ENCODE measurements at places on chromosomes 6 and 20.

DNA sequence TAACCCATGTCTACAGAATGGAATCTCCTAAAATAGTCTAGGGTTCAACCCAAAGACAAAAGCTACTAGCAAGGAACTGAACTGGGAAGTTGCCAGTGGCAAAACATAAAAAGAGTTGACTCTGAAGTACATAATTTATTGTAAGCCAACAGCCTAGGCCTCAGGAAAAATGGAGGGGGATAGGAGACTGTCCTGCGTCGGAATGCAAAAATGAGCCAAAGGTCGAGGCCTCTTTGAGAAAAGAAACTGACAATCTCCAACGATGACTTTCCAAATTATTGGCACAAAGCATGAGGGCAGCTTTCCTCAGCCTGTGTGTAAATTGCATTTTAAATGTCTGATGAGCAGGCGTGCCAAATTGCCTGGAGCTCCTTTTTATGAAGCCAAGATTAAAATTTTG, 2.1 kb downstream of the COL12A1 start:
- DNase-seq: no peak

DNA sequence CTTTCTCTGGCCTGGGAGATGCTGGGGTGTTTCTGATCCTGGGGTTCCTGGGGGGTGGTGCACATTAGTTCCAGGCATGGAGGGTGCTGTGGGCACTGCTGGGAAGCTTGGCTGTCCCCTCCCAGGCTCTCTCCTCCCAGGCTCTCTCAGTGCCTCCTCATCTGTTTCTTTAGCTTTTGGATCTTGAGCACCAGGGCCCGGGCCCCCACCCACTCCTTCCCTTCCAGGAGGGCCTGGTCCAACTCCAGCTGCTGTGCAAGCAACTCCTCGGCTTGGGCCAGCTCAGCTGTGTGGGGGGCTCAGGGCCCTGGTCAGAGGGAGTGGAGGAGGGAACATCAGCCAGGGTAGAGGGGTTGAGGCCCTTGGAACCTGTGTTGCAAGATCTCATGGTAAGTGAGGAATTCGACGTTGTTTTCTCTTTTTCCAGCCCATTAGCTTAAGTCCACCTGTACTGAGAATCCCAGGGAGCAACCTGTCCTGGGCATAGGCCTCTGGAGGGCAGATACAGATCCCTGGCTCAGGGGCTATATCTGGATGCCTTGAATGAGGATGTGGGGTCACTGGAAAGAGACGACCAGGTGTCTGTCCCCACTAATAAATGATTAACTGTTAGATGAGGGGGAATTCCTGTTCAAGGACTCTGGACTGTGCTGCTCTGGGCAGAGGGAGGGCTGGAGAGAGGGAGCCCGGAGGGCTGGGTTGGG, 34.5 kb upstream of the HLA-A start:
- no peak for DNase-seq

DNA sequence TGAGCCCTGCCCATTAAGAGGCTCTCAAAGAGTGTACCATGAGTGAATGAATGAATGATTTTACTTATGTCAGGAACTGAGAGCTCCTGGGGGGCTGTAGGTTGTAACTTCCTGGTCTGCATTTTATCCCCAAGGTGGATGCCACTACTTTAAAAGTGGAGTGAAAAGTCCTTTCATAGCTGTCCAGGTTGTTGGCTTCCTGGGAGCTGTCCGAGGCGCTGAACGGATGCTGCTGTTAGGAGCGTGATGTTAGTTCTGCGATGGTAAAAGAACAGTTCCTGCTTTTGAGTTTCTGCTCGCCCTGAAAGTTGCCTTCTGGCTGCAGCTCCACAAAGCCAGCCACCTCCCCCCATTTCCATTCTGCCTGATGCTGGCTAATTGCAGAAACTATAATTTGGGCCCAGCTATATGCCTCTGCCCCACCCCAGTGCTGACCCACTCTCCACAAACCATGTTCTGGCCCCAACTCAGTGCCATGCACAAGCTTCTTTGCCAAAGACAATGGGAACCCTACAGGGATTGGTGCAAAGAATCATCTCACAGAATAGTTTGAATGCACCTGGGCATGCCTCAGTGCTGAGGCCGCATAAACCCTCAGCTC, 330.9 kb upstream of the CDH4 start:
- peak; percentile 71 for DNase-seq

DNA sequence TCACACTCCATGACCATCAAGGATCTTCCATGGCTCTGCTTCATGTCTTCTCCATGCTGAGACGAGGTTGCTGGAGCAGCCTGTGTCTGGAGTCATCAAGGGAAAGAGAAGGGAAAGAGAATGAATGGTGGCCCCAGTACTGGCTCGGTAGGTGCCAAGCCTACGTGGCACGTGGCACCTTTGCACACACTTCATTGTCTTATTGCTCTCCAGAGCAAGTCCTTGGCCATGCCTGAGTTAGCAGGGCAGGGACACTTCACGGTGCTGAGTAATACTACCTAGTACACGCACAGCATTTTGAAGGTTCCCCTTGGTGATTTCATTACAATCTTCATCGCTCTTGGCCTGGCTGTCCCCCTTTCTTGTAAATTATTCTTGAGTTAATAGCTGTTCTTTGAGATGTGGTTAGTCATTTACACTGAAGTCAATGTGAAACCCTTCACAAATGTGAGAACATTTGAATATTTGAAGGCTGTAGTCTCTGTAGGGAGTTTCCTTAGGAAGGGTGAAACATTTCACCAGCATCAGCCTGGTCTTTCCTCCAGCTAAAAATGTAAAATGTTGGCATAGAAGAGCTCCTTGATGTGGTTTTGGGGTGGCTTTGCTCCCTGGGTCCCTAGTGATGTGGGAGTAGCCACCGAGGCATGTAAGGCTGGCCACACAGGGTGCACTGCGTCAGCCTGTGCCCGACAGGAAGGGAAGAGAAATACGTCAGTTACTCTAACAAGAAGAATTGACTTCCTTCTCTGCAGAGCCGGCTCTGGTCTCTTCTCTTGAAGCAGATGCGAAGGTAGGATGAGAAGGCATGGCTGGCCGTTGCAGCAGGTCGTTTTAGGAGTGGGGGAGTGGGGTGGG, at the start of gene SYTL3:
TSS of gene SYTL3 (plus strand) at position 766 of the 855 bp plus-strand sequence. CDS start 13,215 bp downstream, outside the sequence.
- DNase-seq: peak; percentile 38

- DNase-seq: no peak
Measured at GRCh38 chr6:107129370-107129925, 14.1 kb upstream of the BEND3 start.

GRCh38 chr6:155486721-155487294, 31.2 kb upstream of the NOX3 start:
- DNase-seq: no peak

DNA sequence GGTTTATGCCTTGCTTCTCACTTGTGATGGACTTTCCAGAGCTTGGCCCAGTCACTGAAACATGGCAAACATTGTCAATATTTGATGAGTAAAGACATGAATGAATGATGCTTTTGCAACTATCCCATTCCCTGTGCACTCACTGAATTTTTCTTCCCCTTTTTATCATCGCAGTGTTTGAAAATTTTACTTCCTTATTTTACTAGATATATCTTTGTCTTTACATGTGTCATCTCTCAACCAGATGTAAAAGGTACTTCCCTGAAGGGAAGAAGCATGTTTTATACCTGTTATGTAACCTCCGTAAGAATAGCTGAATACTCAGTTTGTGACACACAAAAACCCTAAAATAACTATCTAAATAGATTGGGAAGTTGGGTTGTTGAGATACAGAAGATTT, 544.7 kb upstream of the FLRT3 start:
- no peak for DNase-seq

- no peak for DNase-seq
Measured at GRCh38 chr6:88870717-88871330, 92.6 kb downstream of the RNGTT start.

DNA sequence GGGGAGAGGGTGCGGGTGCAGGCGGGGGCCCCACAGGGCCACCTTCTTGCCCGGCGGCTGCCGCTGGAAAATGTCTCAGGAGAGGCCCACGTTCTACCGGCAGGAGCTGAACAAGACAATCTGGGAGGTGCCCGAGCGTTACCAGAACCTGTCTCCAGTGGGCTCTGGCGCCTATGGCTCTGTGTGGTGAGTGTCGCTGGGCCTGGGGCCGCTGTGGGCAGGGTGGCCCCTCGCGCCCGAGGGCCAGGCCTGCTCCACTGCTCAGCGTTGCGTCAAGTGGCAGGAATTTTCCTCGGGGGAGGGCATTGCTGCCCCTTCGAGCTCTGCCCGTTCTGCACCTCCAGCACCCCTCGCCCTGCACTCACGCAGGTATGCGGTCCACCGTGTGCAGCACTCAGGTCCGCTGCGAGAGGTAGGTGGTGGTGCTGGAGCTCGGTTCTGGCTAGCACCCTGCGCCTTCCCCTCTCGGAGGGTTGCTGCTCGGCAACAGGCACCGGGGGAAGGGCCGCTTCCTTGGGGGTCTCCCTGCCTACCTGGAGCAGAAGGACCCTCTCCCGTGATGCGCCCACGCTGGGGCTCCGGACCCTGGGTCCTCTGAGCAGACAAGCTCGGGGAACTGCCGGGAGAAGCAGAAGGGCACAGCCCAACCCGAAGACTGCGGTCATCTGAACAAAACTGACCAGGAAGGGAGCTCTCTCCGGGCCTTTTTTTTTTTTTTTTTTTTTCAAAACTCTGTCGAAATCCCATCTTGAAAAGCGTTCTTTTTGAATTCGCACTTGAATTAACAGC, 674 bp downstream of the MAPK14 start:
- peak; percentile 68 for DNase-seq

- DNase-seq: peak; percentile 93
Measured at GRCh38 chr20:380763-381580, 412 bp downstream of the TRIB3 start.

GRCh38 chr6:166046226-166046625, 121.4 kb downstream of the TBXT start:
- no peak for DNase-seq

- no peak for DNase-seq
Measured at GRCh38 chr20:19624221-19624965, 133.7 kb upstream of the RIN2 start.

GRCh38 chr6:64085126-64085525, 449.5 kb downstream of the PHF3 start:
- no peak for DNase-seq

DNA sequence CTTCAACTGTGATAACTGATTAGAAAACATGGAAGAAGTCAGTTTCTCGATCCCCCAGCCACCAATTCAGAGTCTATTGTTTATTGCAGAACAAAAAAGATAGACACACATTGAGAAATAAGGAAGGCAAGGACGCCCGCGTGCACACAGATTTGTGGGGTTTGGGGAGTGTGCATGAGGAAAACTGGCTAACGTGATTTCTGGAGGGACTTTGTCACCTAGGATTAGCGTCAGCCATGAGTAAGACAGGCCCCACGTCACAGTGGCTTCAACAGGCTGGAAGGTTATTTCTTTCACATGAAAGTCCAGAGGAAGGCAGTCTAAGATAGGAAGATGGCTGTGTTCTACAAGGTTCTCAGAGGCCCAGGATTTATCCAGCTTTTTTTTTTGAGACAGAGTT, 7.7 kb downstream of the ZNF341 start:
- no peak for DNase-seq

GRCh38 chr6:14499841-14500240, 382.3 kb downstream of the CD83 start:
- peak; percentile 91 for DNase-seq

- no peak for DNase-seq
Measured at GRCh38 chr6:132751306-132751705, 6.4 kb downstream of the VNN2 start.

DNA sequence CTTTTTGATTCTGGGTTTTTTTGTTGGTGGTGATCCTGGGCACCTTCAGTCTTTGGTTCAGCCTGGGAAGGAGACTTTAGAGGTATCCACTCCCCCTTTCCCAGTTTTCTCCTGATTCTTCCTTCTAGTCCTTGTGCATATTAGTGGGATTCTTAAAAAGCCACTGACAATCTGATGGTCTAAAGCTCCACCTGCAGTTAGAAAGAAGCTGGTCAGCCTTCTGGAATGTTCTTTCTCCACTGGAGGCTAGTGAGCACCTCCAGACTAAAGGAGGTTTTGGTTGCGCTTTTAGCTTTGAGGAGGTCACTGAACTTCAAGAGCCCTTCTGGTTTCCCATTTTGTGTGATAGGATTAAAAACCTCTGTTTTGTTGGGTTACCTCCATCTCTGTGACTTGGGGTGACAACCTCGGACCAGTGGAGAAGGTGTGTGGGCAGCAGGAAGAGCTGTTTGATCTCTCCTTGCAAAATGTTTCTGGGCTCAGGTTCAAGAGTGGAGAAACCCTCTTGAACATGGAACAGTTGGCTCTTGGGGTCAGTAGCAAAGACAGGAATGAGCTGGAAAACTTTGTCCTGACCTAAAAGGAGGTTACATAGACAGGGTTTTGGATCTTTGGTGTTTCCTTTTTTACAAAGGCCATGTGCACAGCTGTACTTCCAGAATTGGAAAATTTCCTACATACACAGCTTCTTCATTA, 29.0 kb downstream of the JARID2 start:
- DNase-seq: no peak

DNA sequence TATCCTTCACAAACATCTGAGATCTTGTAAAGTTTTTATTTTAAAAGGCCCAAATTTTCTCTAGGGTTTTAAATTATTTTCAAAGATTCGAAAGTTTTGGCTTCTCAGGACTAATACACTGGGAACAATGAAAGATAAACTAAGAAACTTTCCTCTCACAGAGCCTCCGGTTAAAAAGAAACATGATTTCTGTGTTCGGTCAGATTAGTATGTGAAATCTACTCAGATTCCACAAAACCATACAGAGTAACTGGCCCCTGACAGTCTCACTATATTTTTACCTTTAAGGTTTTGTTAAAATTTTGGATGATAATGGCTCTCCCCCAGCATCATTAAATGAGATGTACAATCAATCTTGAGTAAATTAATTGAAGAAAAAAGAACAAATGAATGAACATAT, 471.0 kb downstream of the COL12A1 start:
- DNase-seq: no peak

GRCh38 chr6:14059791-14060436, 57.7 kb upstream of the CD83 start:
- no peak for DNase-seq

DNA sequence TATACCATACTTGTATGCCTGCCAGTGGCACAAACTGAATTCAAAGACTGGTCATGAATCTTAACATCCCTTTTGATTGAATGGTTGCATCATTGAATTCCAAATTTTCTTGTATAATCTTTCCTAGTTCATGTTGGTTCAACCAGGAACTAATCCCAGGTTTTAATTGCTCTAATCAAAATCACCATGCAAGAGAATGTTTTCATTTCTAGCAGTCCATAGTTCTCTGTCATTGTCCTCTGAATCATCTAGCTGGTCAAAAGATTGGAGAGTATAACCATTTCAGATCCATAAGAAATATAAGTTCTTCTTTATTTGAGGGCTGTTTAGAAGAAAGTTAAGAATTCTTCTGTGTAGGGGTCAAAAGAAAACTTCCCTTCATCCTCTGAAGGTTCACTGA, 57.2 kb downstream of the ZNF292 start:
- DNase-seq: no peak

- DNase-seq: no peak
Measured at GRCh38 chr6:53939830-53940229, 145.0 kb downstream of the LRRC1 start.

DNA sequence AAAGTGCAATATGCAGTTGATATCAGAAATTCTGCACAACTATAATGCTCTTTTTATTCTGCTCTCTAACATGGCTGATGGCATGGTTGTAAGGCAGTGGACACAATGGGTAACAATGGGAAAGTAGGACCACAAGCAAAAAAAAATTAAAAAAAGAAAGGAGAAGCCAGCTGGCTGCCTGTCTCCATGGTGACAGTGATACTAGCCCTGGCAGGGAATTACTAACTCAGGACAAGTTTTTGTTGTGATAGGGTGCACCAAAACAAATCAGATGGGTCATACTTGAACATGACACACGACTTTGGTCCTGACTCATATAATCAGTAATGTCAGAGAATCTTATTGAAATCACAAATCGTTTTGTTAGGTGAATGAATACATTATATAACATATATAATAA, 169.4 kb downstream of the TRDN start:
- no peak for DNase-seq

All from islet precursor cell (in vitro differentiated cells).